Hematopoietic multipotent progenitor cell treated with erythropoietin and hydrocortisone succinate and interleukin-3 and kit ligand, for 8 days (in vitro differentiated cells): ENCODE measurements at places on chromosomes 1 and 21.

DNA sequence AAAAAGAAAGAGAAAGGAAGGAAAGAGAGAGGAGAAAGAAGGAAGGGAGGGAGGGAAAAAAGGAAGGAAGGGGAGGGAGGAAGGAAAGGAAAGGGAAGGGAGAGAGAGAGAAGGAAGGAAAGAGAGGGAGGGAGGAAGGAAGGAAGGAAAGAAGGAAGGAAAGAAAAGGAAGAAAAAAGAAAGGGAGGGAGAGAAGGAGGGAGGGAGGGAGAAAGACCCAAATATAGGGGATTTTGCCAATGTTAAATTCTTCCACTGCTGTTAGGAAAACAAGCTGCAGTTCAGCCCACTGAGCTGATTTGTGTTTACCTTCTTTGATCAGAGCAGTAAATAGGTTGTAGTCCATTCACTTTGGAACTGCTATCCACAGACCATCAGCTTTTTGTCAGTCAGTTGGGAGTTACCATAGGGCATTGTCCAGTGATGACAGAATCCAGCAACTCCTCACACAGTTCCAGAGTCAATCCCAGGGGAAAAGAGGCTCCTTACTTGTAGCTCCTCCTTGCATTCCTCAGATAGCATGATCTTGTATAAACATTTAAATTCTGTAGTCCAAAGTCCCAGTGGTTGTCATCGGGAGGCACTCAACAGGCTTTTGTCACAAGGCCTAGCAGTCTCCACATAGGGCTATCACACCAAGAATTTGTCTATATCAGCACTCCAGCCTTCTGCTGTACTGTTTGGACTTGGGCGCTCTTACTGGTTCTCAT is 13.5 kb upstream of the PPP1R8 start:
- DNase-seq, result no peak

GRCh38 chr21:34510148-34511142 is 1.6 kb downstream of the KCNE1 start:
- DNase-seq, result peak; percentile 59

GRCh38 chr1:59522925-59523505 is 226.1 kb downstream of the FGGY start:
- DNase-seq, result no peak

DNA sequence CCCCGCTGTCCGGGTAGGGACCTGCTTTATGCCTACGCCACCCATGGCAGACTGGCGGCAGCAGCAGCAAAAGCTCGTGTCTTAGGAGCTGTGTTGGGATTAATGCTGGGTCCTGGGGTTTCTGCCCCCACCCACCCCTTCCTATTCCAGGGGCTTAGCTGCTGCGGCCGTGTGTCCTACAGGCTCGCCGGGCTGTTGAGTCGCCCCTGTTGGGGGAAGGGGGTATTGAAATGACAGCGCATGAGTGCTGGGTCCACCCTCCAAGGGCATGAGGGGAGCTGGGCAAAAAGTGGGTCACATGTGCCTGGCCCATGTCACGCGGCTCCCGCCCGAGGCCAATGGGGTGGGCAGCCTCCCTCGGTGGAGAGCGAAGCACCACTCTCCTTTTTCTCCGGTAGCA is 118.3 kb upstream of the COL6A1 start:
- no peak for DNase-seq
